Hematopoietic multipotent progenitor cell treated with erythropoietin and hydrocortisone succinate and interleukin-3 and kit ligand, for 15 days (in vitro differentiated cells): ENCODE measurements at places on chromosomes 2 and 18.
A peak's percentile ranks its signal among the peaks of the same experiment; 100 is the strongest.

DNA sequence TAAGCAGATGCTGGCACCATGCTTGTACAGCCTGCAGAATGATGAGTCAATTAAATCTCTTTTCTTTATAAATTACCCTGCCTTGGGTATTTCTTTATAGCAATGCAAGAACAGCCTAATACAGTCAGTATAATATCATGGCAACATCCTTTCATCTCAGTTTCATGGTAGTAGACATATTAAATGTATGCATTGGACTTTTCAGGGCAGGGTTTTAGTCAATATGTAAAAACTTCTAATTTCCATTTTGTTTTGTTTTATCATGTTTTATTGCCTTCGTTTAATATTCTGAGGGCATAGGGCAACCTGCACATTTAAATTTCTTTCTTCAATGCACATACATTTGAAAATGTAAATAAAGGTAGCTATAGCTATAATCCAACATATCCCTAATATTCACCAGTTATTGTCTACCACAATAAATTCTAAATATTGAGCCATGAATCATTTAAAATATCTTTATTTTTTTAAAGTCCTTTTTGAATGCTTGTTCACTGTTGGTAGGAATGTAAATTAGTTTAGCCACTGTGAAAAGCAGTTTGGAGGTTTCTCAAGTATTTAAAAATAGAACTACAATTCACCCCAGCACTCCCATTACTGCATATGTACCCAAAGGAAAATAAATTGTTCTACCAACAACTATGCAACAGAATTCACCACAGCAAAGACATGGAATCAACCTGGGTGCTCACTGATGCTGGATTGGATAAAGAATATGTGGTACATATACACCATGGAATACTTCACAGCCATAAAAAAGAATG is 41.8 kb upstream of the GRB14 start:
- DNase-seq, result no peak

DNA sequence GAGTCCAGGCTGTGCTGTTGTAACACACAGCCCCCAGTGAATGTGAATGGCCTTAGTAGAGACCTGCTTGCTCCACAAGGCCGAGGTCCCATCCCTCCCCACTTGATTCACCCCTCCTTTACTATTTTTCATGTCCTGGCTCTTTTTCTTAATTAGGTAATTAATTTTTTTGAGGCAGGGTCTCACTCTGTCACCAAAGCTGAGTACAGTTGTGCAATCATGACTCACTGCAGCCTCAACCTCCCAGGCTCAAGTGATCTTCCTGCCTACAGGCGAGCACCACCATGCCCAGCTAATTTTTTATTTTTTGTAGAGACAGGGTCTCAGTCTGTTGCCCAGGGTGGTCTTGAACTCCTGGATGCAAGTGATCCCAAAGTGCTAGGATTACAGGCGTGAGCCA is 19.3 kb downstream of the FBLN7 start:
- no peak for DNase-seq

DNA sequence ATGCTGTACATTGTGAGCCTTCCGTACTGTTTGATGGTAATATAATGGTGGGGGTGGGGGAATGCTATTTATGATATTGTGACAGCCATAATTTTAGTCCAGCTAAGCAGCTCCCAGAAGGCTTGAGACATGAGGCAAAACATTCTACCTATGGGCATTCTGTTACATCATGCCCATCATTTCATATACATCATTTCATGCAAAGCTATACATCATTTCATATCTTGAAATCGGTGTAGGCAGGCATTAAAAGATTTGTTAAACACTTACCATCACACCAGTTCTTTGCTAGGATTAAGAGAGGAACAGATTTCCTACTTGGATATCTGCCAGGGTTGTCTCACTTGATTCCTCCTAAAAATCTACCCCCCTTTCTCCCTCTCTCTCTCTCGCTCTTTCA is 84.5 kb downstream of the COL5A2 start:
- DNase-seq, result no peak

- no peak for DNase-seq
Measured at GRCh38 chr2:231923951-231924888, 2.0 kb downstream of the NPPC start.

- DNase-seq, result no peak
Measured at GRCh38 chr2:6525475-6525964, 340.2 kb downstream of the CMPK2 start.

DNA sequence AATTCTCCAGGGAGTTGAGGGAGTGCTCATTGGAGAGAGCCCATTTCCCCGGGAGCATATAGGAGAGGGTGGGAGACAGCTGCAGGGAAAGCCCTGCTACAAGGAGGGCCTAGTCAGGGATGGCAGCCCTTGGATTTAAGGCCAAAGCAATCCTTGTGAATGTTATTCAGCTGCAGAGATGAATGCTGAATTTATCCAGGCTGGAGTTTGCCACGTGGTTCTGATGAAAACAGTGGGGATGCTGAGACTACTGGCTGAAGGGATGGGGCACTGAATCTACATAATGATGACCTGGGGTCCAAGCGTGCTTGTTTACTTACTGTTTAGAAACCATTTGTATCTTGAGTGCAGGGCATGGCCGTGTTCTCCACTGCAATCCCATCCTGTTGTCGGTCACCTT is 35.6 kb upstream of the RNF149 start:
- DNase-seq, result no peak

DNA sequence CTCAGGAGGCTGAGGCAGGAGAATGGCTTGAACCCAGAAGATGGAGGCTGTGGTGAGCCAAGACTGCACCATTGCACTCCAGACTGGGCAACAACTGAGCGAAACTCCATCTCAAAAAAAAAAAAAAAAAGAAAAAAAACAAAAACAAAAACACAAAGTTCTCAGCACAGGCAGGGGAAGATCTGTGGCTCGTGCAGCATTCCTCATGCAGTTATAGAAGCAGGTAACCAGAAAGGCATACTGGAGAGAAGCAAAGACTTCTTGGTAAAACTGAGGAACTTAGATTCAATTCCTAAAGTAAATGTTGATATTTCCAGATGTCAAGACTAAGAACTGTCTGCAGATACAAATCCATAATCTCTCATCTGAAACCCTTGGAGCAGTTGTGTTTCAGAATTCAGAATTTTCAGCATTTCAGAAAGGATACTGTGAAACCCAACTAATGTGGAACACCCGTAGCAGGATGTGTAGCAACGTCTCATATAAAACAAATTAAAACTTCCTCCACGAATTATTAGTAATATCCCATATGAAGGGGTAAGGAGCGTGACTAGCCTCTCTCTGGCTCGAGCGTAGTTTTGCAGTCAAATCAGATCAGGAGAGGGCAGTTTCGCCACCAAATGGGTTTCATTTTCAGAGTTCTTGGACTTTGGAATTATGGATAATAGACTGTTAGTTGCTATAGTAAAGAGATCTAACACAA is 13.2 kb upstream of the SLC25A52 start:
- no peak for DNase-seq

DNA sequence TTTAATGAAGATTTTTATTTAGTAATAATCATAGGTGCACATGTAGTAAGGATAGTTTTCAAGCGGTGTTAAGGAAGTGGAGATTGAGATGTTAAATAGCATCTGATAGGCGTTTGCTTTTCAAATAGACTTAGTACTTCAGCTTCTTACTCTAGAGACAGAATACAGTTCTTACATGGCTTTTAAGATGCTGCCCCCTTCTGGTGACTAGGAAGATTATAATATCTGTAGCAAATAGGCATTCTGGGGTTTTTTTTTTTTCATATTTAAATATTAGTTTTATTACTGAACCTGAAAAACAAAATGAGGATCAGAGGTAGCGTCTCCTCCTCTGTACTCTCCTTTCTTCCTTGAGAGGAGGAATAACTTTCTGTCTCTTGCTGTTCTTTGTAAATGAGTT is 100.2 kb downstream of the AGAP1 start:
- peak; percentile 65 for DNase-seq

- no peak for DNase-seq
Measured at GRCh38 chr2:1652034-1652790, 92.1 kb downstream of the PXDN start.

GRCh38 chr2:58289029-58289428 is 47.9 kb upstream of the FANCL start:
- DNase-seq, result no peak

GRCh38 chr2:62785216-62785615 is 79.7 kb downstream of the EHBP1 start:
- no peak for DNase-seq
